ENCODE measurements at places on chromosomes 2 and 18. TPM values are rescaled to one million over a fixed set of nuclear protein-coding genes. Genes with fewer than 3 reads are reported as not detected.

DNA sequence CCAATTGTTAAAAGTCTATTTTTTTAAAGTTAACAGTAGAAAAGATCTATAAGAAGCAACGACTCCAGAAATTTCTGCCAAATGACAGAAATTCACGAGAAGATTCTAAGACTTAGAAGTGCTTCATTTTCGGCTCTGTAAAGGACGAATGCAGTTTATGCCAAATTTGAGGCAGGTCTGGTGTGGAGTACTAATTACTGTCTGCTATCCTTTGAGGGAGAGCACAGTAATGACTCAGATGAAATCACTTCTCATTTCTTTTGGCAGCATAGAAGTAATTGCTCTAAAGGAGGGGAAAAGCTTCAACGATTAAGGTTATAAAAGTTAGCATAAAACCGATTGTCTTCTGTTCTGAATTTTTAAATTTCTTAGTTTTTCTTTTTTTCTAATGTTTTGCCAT lies 11.4 kb downstream of the G6PC2 start:
- peaks cover 49% of the 10 kb centered on the region for H3K27me3 ChIP-seq
- H3K4me3 ChIP-seq: no peak overlapping the region
- no peaks in the 10 kb centered on the region for H3K36me3 ChIP-seq

DNA sequence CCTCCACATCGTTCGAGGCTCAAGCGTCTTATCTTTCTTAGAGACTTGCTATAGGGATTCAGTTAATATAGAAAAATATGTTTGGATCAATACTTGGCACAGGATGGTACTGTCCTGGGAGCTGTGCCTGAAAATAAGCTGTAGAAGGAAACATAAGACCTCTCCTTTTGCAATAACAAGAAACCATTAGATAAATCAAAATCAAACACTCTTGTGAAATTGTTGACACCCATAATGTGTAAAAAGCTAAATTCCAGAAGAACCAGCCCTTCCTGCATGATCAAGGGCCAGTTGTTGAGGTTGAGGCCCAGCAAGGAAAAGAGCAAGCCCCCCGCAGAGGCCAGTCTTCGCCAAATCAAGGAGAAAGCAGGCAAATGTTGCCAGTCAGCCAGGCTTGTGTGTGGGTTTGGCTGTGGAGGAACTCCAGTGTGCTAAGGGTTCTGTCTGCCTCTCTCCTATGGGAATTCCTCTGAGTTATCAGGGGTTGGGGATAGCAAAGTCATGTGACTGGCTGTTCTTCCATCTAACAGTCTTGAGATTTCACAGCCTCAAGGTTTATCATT lies 185.7 kb downstream of the ACKR3 start:
- H3K36me3 ChIP-seq: no peaks in the 10 kb centered on the region
- H3K4me3 ChIP-seq: no peak overlapping the region
- peaks cover 15% of the 10 kb centered on the region for H3K27me3 ChIP-seq
- no peak for DNase-seq
- no peaks in the 10 kb centered on the region for H3K4me1 ChIP-seq

GRCh38 chr2:178109813-178110212 lies 2.4 kb upstream of the RBM45 start:
- no peaks in the 10 kb centered on the region for H3K36me3 ChIP-seq
- H3K27me3 ChIP-seq: no peaks in the 10 kb centered on the region
- peaks cover 9% of the 10 kb centered on the region for H3K4me1 ChIP-seq
- no peak overlapping the region for H3K27ac ChIP-seq
- H3K4me3 ChIP-seq: no peak overlapping the region
- no peak for DNase-seq

- peaks cover 5% of the 10 kb centered on the region for H3K4me1 ChIP-seq
- peaks cover 25% of the 10 kb centered on the region for H3K27me3 ChIP-seq
- no peaks in the 10 kb centered on the region for H3K36me3 ChIP-seq
- no peak for DNase-seq
Measured at GRCh38 chr18:78410094-78410786, 569.4 kb upstream of the SALL3 start.

DNA sequence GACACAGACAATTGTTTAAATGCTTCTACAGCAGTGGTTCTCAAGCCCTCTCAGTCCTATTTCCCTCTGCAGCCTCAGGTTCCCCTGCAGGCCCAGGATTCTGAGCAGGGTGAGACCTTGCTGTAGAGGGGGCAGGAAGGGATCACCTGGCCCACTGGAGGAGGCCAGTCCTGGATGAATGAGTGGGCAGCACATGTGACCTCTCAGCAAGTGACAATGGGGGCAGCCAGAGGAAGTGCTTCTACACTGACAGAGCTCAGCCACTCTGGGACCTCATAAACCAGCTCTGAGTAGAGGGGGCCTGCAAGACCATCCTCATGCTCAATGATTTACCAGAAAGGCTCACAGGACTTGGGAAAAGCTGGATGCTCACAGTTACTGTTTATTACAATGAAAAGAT lies 63.2 kb downstream of the ASB1 start:
- no peak overlapping the region for H3K4me3 ChIP-seq
- H3K36me3 ChIP-seq: no peaks in the 10 kb centered on the region
- peaks cover 3% of the 10 kb centered on the region for H3K27me3 ChIP-seq

GRCh38 chr18:47390410-47391024 lies 139.1 kb upstream of the SKOR2 start:
- no peak overlapping the region for H3K27ac ChIP-seq
- H3K4me3 ChIP-seq: no peak overlapping the region
- H3K27me3 ChIP-seq: peaks cover 14% of the 10 kb centered on the region
- H3K36me3 ChIP-seq: no peaks in the 10 kb centered on the region
- DNase-seq: no peak
- peaks cover 4% of the 10 kb centered on the region for H3K4me1 ChIP-seq

- no peaks in the 10 kb centered on the region for H3K36me3 ChIP-seq
- DNase-seq: no peak
- H3K27ac ChIP-seq: no peak overlapping the region
- H3K4me1 ChIP-seq: peaks cover 5% of the 10 kb centered on the region
- H3K4me3 ChIP-seq: no peak overlapping the region
Measured at GRCh38 chr2:206231669-206232286, 42.7 kb upstream of the ZDBF2 start.

GRCh38 chr18:74123200-74123599 lies 24.4 kb downstream of the FBXO15 start:
- no peak overlapping the region for H3K27ac ChIP-seq
- no peaks in the 10 kb centered on the region for H3K36me3 ChIP-seq
- H3K27me3 ChIP-seq: peaks cover 27% of the 10 kb centered on the region
- H3K4me3 ChIP-seq: no peak overlapping the region
- H3K4me1 ChIP-seq: no peaks in the 10 kb centered on the region
- DNase-seq: no peak

GRCh38 chr18:60413944-60414547 lies 41.5 kb upstream of the MC4R start:
- H3K4me1 ChIP-seq: no peaks in the 10 kb centered on the region
- H3K27me3 ChIP-seq: no peaks in the 10 kb centered on the region
- no peaks in the 10 kb centered on the region for H3K36me3 ChIP-seq
- DNase-seq: no peak
- H3K27ac ChIP-seq: no peak overlapping the region

DNA sequence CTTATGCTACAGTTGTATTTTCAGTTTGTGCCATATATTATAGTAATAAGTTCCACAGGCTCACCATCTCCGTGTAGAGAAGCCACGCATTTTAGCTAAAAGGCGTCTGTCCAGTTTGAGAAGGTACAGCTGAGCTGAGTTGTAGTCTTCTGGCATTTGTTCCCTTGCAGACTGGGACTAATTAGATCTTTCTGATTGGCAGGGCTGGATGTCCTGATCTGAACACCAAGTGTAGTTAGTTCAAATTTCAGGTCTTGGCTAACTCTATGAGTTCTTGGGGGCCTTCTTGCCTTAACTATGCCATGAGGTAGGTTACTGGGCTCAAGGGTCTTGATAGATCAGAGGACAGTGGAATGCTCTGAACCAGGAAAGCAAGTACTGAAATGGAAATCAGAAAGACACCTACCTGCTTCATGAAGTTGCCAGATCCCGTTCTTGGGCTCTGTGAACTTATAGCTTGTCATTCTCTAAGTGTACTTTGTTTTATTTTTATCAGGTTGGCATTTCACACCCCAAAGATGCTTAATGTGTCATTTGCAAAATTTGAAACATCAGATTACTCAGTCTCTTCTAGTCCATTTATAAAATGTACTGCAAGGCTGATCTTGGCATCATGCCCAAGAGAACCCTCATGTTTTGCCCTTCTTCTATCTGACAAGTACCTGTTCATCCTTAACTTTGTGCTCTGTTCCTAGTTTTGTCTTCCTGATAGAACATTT lies 93.7 kb downstream of the PLCL1 start:
- DNase-seq: no peak
- peaks cover 20% of the 10 kb centered on the region for H3K4me1 ChIP-seq
- H3K27ac ChIP-seq: no peak overlapping the region
- peaks cover 8% of the 10 kb centered on the region for H3K36me3 ChIP-seq
- H3K4me3 ChIP-seq: no peak overlapping the region

DNA sequence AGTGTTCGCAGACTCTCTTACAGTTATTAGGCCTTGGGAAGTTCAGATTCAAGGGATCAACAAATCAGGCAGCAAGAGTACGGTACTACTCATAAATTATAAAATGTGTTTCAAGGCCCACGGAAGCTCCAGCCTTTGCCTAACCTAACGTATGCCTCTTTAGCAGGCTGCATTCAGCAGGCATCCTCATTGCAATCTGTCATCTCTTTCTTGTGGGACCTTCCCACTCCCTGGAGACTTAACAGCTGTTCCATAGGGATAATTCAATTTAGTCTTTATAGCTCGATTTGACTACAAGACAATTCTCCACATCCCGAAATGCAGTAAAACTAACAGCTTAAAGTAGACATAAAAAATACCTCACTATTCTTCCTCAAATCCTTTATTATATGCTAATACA lies 453.7 kb downstream of the CNTNAP5 start:
- H3K27me3 ChIP-seq: no peaks in the 10 kb centered on the region
- no peaks in the 10 kb centered on the region for H3K36me3 ChIP-seq
- DNase-seq: no peak
- H3K27ac ChIP-seq: no peak overlapping the region
- H3K4me3 ChIP-seq: no peak overlapping the region
- H3K4me1 ChIP-seq: peaks cover 14% of the 10 kb centered on the region

GRCh38 chr2:117603060-117603459 lies 211.4 kb upstream of the DDX18 start:
- no peak overlapping the region for H3K27ac ChIP-seq
- no peak overlapping the region for H3K4me3 ChIP-seq
- no peaks in the 10 kb centered on the region for H3K27me3 ChIP-seq
- no peak for DNase-seq
- H3K4me1 ChIP-seq: peaks cover 31% of the 10 kb centered on the region
- peaks cover 23% of the 10 kb centered on the region for H3K36me3 ChIP-seq

DNA sequence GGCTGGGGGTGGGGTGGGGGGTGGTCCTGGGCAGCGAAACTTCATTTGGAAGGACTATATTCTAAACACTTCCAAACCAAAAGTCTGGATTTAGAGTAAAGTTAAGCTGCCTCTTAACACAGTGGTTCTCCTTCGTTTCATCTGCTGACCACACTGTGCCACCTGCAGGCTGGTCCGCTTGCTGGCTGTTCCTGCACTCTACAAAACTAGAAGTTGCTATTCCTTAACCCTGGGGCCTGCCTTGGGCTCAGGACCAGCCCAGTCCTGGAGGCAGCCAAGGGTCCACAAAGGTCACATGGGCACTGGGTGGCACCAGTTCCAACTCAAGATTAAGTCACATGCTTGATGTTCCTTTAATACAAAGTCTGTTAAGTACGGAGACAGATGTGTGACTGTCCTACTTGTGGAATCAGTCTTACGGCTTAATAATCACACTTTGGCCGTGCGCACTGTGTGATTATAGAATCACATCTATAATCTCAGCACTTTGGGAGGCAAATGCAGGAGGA lies 195.4 kb downstream of the FAM210A start:
- H3K4me1 ChIP-seq: no peaks in the 10 kb centered on the region
- H3K27me3 ChIP-seq: no peaks in the 10 kb centered on the region
- H3K36me3 ChIP-seq: no peaks in the 10 kb centered on the region
- no peak for DNase-seq

DNA sequence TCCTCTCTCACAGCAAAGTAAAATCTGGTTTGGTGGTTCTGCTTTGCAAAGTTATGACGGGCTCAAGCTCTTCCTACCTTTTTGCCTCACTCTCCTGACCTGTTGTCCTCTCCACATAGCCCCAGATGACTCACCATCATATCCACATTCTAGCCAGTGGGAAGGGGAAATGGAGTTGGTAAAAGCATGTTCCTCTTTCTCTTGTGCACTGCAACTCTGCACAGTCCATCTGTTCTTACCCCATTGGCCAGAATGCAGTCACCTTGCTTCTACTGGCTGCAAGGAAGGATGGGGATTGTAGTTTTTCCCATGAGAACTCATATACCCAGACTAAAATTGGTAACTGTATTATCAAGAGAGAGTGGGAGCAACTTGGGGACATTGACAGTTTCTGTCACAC lies 50.4 kb upstream of the SMIM21 start:
- H3K27me3 ChIP-seq: no peaks in the 10 kb centered on the region
- H3K4me1 ChIP-seq: peaks cover 7% of the 10 kb centered on the region
- H3K27ac ChIP-seq: no peak overlapping the region
- H3K36me3 ChIP-seq: peaks cover 4% of the 10 kb centered on the region
- no peak overlapping the region for H3K4me3 ChIP-seq

- no peaks in the 10 kb centered on the region for H3K36me3 ChIP-seq
- peaks cover 45% of the 10 kb centered on the region for H3K27me3 ChIP-seq
- H3K4me1 ChIP-seq: peaks cover 6% of the 10 kb centered on the region
- H3K4me3 ChIP-seq: peak overlapping the region; percentile 48
- DNase-seq: no peak
Measured at GRCh38 chr2:96527286-96528005, 9.1 kb upstream of the ARID5A start.

- peaks cover 1% of the 10 kb centered on the region for H3K4me1 ChIP-seq
- no peak overlapping the region for H3K4me3 ChIP-seq
- H3K27ac ChIP-seq: no peak overlapping the region
- no peaks in the 10 kb centered on the region for H3K36me3 ChIP-seq
Measured at GRCh38 chr2:169649278-169649677, 44.9 kb downstream of the CFAP210 start.

DNA sequence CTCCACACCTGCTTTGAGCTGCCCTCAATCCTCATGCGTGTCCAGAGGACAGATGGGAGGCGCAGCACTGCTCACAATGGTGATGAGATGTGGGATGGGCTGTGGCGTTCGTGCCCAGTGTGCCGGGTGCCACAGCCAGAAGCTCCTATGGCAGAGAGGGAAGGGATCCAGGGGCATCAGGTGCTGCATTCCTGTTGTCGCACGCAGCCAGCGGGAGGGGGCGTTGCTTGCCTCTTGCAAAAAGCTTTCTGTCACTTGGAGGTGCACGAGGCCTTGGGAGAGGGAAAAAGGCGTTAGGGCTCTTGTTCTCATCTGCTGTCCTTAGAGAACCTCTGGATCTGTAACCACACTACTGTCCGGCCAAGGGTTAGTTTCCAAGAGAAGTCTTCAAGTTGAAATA lies 29.2 kb upstream of the ALLC start:
- H3K4me3 ChIP-seq: no peak overlapping the region
- no peak overlapping the region for H3K27ac ChIP-seq
- DNase-seq: no peak
- H3K36me3 ChIP-seq: no peaks in the 10 kb centered on the region
- peaks cover 7% of the 10 kb centered on the region for H3K27me3 ChIP-seq
- H3K4me1 ChIP-seq: no peaks in the 10 kb centered on the region

DNA sequence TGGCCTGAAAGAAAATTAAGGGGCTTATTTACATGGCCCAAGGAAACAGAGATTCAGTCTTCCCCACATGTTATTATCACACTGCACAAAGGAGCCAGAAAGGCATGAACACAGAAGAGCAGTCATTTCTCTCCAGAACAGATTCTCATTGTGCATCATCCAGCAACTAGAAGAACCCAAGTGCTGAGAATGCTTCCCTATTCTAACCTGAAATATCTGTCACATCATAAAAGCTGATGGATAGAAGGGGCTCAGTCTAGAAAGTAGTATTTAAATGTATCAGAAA lies 145.8 kb downstream of the TMEM163 start:
- peaks cover 12% of the 10 kb centered on the region for H3K27me3 ChIP-seq
- no peaks in the 10 kb centered on the region for H3K4me1 ChIP-seq
- no peak overlapping the region for H3K4me3 ChIP-seq
- no peaks in the 10 kb centered on the region for H3K36me3 ChIP-seq

Gene MCFD2
- total RNA-seq: 78.3 TPM

Gene ALPG
- not detected for total RNA-seq

Gene POLR1A
- 47.9 TPM for total RNA-seq

Gene WDR54
- 28.1 TPM for total RNA-seq

Gene NCL
- total RNA-seq: 589 TPM

Gene TUBA3E
- not detected for total RNA-seq
